ENCODE measurements at places on chromosomes 13 and 19. TPM values are rescaled to one million over a fixed set of nuclear protein-coding genes. Genes with fewer than 3 reads are reported as not detected.
A peak's percentile ranks its signal among the peaks of the same experiment; 100 is the strongest.

GRCh38 chr13:92938486-92939020 is 288.1 kb upstream of the GPC6 start:
- H3K36me3 ChIP-seq: no peaks in the 10 kb centered on the region
- H3K4me3 ChIP-seq: no peak overlapping the region
- H3K27ac ChIP-seq: no peak overlapping the region
- DNase-seq: no peak

DNA sequence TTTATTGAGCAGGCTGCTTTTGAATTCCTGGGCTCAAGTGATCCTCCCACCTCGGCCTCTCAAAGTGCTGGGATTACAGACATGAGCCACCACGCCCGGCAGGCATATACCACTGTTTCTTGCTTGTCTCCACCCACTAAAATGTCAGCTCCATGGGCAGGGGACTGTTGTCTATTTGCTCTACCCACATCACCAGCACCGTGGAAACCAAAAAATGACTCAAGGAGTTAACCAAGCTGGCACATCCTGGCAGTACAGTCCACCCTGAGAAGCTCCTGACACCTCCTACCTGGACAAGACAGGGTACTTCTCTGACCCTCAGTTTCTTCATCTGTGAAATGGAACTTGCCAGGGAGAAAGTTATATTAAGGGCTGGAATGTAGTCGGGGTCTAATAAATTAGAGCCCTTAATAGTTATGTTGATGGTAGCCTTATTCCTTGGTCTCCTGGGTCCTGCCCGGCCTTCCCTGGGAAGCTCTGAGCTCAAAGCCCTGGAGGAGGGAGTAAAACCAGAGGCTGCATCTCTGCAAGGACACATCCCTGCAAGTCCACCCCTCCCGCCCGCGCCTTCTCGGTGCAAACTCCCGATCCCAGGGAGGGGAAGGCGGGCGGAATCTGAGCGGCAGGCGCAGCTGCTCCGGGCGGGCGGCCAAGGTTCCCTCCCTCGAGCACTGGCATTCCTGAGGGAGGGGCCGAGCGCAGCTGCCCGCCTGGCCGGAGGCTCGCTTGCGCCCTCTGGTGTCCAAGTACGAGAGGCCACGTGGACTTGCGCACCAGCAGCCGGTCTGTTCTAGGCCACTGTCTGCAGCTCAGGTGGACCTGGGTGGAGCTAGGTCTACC is 14.1 kb downstream of the RDH8 start:
- H3K36me3 ChIP-seq: no peaks in the 10 kb centered on the region
- peaks cover 2% of the 10 kb centered on the region for H3K4me1 ChIP-seq
- peak; percentile 80 for DNase-seq

- H3K27me3 ChIP-seq: no peaks in the 10 kb centered on the region
- no peak overlapping the region for H3K27ac ChIP-seq
- DNase-seq: no peak
These were observed 348.8 kb downstream of the GPC5 start for GRCh38 chr13:91747186-91747585.

GRCh38 chr19:11269408-11269807 is 7.1 kb upstream of the DOCK6 start:
- no peaks in the 10 kb centered on the region for H3K4me1 ChIP-seq
- H3K27ac ChIP-seq: no peak overlapping the region
- H3K27me3 ChIP-seq: peaks cover 84% of the 10 kb centered on the region
- no peaks in the 10 kb centered on the region for H3K36me3 ChIP-seq
- DNase-seq: no peak

Gene MEF2B
- total RNA-seq: 1.6 TPM

DNA sequence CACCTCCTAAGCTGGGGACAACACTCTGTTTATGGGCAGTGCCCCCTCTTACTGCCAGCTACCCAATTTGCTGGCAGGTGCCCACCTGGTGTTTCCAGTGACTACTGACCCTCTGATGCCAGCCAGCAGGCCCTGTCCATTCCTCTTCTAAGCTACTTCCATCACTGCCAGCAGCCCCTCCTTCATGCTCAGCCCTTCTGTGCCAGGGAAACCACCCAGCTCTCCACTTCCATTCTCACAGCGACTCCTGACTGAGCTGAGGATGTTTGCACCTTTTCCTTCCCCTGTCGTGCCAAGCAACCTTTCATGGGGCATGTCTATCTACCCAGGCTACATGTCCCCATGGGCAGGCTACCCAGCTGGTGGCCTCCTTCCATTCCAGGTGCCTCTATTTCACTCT is 24.0 kb upstream of the ZNF492 start:
- no peaks in the 10 kb centered on the region for H3K36me3 ChIP-seq
- no peak overlapping the region for H3K4me3 ChIP-seq
- H3K27ac ChIP-seq: no peak overlapping the region
- DNase-seq: no peak

- H3K4me3 ChIP-seq: no peak overlapping the region
- no peak overlapping the region for H3K27ac ChIP-seq
- no peak for DNase-seq
- H3K27me3 ChIP-seq: peaks cover 15% of the 10 kb centered on the region
- peaks cover 7% of the 10 kb centered on the region for H3K4me1 ChIP-seq
- H3K36me3 ChIP-seq: peaks cover 2% of the 10 kb centered on the region
These were observed 2.8 kb upstream of the LMO7 start for GRCh38 chr13:75633285-75633684.

- no peak overlapping the region for H3K27ac ChIP-seq
- H3K4me3 ChIP-seq: no peak overlapping the region
- no peaks in the 10 kb centered on the region for H3K4me1 ChIP-seq
- H3K27me3 ChIP-seq: peaks cover 24% of the 10 kb centered on the region
- peaks cover 3% of the 10 kb centered on the region for H3K36me3 ChIP-seq
These were observed 20.3 kb upstream of the TMTC4 start for GRCh38 chr13:100694722-100695508.

DNA sequence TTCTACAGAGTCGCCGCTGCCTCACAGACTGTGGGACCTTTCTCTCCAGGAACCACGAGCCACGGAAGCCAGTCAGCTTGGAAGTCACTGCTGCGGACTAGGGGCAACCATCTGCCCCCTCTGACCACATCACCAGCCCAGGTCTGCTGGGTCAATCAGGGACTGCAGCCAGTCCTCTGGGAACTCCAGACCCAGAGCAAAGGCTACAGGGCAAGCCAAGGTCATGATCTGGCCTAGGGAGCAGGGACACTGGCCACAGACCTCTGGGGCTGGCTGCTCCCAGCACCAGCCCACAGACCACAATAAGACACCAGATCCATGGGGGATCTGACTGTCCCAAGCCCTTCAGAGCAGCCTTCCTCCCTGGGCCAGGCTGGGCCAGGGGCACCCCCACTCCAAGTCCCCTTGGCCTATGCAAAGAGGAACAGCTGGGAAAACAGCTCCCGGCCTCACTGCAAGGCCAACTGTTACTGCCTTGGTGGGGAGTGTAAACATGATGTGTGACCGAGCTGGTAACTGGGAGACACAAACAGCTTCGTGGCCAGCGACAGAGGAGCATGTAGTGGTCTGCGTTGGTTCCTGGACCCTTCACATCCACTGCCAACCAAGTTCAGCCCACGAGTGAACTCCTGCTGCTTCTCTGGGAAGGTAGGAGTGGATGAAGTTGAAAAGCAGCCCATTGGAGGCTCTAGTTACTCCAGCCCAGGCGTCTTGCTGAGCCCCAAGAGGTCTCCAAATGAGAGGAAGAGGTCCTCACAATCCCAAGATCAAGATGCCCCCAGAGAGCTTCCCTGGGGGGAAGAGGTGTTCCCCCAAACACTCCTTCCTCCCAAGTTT is 1.5 kb downstream of the AKT2 start:
- peak overlapping the region; percentile 98 for H3K4me3 ChIP-seq
- peaks cover 51% of the 10 kb centered on the region for H3K4me1 ChIP-seq

DNA sequence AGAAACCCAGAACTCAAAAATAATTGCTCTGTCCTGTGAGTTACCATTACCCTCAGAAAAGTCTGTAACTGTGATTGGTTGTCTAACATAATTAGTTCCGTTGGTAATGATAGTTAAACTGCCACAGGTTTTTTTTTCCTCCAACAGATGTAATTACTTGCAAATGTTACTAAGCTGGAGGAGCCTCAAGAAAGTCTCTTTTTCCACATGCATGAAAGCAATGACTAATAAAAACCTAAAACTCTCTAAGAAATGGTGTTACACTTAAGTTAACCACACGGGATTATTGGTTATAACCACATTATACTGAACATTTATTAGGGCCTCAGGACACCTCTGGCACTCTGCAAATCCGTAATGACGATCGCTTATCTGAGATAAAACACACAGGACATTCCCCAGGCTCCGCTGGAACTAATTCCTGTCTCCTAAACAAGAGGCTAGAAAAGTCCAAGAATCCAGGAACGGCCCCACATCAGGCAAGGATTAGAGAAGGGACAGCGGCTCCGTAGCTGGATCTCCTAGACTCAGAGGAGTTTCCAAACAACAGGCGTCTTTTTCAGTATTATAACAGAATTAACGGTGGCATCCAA is 753 bp downstream of the ZNF235 start:
- peaks cover 43% of the 10 kb centered on the region for H3K36me3 ChIP-seq
- peak overlapping the region; percentile 90 for H3K4me3 ChIP-seq
- peak; percentile 6 for DNase-seq

Gene CCL25
- 1.2 TPM for total RNA-seq

DNA sequence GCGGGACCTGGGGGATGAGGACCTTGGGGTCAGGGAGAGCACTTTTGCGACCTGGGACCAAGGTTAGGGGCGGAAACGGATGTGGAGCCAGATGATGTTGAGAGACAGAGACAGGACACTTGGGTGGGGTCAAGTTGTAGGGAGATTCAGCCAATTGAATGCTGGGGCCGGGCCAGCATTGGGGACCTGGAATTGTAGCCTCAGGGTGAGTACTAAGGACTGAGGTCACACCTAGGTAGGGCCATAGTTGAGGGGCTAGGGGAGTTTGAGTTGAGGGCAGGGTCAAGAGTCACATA is 1.2 kb downstream of the ALKBH7 start:
- H3K4me3 ChIP-seq: peak overlapping the region; percentile 82
- peak overlapping the region; percentile 85 for H3K27ac ChIP-seq

DNA sequence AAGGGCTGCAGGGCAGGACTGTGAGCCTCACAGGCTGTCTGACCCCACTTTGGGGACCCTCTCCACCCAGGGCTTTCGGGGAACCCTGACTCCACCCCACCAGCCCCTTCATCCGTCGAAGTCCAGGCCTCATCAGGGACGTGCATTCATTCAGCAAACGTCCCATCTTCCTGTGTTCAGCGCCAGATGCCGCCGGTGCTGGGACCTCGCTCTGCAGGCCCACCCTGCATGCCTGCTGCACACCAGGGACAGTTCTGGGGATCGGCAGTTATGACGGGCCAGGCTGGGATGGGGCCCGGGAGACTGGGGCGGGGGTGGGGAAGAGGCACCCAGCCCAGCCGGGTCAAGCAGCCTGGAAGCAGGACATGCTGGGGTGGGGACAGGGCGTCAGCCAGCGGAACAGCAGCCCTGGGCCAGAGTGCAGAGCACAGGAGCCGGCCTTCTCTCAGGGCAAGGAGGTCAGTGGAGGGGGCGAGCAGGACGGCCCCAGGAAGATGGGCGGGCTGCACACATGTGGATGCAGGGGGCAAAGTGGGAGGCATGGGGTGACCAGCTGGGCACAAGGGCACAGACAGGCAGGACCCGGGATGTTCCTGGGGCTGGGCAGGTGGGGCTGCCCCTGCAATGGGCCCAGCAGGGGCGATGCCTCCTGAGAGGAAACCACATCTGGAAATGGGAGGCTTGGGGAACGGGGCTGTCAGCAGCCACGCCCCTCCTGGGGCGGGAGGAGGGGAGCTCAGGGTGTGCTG is 5.1 kb downstream of the GAMT start:
- peaks cover 7% of the 10 kb centered on the region for H3K36me3 ChIP-seq
- no peak overlapping the region for H3K27ac ChIP-seq
- peaks cover 5% of the 10 kb centered on the region for H3K4me1 ChIP-seq
- H3K4me3 ChIP-seq: no peak overlapping the region
- no peaks in the 10 kb centered on the region for H3K27me3 ChIP-seq

DNA sequence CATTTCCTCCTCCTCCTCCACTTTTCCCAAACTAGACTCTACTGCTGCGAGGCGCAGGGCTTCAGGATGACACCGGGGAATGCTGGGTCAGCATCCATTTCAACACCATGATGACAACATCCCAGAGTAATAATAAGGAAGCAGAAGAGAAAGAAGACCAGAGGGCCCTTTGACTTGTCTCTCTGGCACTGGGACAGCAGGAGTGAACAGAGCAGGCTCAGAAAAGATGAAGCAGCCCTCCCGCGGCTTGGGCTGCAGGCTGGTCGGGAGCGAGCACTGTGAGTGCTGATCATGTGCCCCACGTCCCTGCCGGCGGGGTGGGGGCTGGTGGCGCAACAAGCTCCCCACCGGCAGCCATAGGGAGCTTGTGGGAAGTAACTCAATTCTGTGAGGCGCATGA is 30.5 kb downstream of the RANBP3 start:
- no peak overlapping the region for H3K4me3 ChIP-seq
- no peaks in the 10 kb centered on the region for H3K27me3 ChIP-seq
- no peak for DNase-seq
- H3K4me1 ChIP-seq: peaks cover 76% of the 10 kb centered on the region
- H3K27ac ChIP-seq: peak overlapping the region; percentile 54
- peaks cover 43% of the 10 kb centered on the region for H3K36me3 ChIP-seq

GRCh38 chr19:15986701-15987100 is 37.9 kb downstream of the OR10H4 start:
- H3K4me1 ChIP-seq: no peaks in the 10 kb centered on the region
- H3K27me3 ChIP-seq: peaks cover 30% of the 10 kb centered on the region
- no peak overlapping the region for H3K4me3 ChIP-seq

DNA sequence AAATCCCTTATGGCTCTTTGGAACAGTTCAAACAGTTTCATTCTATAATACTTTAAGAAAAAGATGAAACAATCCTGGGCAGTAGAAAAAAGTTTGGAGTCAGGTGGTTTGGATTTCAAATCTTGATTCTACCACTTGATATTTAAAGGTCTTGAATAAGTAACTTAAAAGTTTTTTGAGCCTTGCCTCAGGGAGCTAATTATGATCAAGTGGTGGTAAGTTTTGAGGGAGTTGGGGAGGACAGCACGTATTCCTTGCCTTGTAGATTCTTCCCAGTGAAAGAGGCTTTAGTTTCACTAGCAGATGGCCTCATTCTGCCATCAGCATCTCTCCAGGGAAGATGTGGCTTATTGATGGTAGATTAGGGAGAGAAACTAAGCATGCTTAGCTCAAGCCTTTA is 168.4 kb upstream of the CSNK1A1L start:
- H3K4me3 ChIP-seq: no peak overlapping the region
- H3K27me3 ChIP-seq: no peaks in the 10 kb centered on the region
- H3K4me1 ChIP-seq: no peaks in the 10 kb centered on the region
- H3K36me3 ChIP-seq: no peaks in the 10 kb centered on the region
- DNase-seq: no peak

DNA sequence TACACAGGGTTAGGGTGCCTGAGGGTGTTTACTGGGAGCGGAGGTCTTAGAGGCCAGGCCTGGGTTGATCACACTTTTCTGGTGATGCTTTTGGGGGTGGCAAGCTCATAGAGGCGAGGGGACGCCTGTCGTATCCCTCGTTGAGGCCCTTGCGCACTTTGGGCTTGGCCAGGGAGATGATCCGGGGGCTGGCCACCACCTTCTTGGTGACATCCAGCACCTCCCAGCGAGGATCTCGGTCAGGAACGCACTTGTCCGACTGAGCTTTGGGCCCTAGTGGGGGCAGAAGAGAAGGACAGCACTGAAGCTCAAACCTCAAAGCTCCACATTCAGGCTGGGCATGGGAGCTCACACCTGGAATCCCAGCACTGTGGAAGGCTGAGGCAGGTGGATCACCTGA is 17.6 kb upstream of the MIER2 start:
- no peak for DNase-seq
- no peak overlapping the region for H3K27ac ChIP-seq
- H3K27me3 ChIP-seq: peaks cover 12% of the 10 kb centered on the region
- no peak overlapping the region for H3K4me3 ChIP-seq

Gene CEBPA
- total RNA-seq: 0.35 TPM
